ENCODE measurements at places on chromosomes 2 and 18.

DNA sequence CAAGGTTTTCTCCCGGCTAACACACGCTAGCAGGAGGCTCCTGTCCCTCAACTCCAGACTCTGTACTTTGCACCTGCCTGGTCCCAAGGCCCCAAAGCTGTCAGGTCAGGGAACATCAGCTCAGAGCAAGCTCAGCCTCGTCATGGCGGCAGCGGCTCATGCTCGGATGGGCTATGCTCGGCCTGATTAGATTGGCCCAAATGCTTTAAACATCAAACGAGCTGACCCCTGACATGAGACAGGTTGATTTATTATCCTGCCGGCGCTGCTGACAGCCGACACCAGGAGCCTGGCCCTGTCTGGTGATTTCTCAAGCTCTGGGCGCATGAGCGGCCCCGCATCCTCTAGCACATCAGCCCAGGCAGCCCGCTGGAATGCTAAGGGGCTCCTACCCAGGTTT is 436.4 kb downstream of the EIPR1 start:
- no peak for DNase-seq

- DNase-seq: no peak
These were observed 203.6 kb upstream of the KYNU start for GRCh38 chr2:142673836-142674235.

DNA sequence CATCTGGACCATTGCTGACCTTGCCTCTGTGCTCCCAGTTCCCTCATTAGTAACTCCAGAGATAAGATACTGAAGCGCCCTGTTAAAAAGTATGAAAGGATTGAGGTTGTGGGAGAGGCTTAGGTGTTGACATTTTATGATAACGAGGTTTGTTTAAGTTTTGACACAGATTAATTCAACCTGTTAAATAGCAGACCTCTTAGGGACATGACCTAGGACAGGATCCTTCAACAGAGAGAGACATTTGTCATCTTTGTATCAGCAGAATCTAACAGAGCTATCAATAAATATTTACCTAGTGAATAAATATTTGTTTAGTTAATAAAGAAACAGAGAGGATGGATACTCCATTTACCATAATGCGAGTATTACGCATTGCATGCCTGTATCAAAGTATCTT is 99.5 kb downstream of the DCC start:
- no peak for DNase-seq

- no peak for DNase-seq
These were observed 11.9 kb upstream of the RPL37A start for GRCh38 chr2:216486708-216487107.

DNA sequence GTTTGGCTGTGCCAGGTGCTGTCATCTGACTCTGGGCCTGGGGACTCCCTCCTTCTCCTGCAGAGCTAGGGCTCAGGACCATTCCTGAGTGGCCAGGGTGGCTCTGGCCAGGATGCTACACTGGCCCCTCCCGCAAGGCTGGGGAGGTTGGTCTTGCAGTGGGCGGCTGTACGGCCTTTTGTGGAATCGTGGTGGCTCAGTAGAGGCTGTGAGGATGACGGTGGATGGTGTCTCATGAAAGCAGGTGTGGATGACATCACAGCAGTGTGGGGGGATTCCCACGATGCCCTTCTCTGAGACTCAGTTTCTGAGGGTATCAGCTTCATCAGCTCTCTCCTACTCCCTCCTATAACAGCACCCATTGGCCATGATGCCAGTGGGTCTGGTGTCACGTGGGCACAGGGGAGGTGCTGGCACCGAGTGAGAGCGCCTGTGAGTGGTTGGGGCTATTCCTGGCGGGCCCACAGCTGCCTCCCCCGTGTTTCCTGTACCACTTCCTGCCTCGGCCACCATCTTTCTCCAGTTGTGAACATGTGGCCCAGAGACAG is 144.2 kb upstream of the HDAC4 start:
- peak; percentile 47 for DNase-seq

DNA sequence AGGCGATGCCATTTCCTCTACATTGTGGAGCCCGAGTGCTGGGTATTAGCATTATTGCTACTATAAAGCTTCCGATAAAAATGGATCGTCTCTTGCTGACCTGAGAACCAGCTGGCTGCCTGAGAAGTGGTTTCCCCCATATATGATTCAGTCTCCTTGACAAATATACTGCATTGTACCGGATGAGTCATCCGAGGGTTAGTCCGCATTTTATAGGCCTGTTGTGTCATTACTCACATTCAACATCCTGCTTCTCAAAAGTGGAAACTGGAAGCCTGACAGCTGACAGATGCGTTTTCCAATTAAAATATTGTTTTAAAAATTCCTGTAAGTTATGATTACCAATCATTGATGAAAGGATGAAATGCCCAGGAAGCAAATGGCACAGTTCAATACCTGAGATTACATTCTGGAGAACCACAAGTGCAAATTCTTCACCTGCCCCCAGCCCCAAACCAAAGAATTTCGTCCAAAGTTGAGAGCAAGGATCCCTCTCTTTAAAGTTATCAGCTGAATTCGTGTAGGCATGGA is 65.7 kb downstream of the SPRED2 start:
- no peak for DNase-seq

GRCh38 chr2:101124643-101125366 is 26.4 kb downstream of the TBC1D8 start:
- no peak for DNase-seq

DNA sequence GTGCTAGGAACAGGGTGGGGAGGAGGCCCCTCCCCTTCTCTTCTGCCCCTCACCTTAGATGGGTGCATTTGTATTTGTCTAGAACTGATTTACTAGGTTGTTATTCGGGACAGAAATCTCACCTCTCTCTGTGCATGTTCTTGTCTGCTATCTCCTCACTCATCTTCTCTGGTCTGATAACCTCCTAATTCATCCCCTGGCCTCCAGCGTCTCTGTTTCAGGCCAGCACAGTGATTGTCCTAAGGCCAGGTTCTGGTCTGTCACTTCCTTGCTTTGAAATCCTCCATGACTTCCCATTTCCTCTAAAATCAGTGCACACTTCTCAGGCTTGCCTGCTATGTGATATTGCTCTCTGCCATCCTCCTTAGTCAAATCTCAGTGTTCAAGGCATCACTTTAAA is 58.4 kb downstream of the CELF4 start:
- no peak for DNase-seq

DNA sequence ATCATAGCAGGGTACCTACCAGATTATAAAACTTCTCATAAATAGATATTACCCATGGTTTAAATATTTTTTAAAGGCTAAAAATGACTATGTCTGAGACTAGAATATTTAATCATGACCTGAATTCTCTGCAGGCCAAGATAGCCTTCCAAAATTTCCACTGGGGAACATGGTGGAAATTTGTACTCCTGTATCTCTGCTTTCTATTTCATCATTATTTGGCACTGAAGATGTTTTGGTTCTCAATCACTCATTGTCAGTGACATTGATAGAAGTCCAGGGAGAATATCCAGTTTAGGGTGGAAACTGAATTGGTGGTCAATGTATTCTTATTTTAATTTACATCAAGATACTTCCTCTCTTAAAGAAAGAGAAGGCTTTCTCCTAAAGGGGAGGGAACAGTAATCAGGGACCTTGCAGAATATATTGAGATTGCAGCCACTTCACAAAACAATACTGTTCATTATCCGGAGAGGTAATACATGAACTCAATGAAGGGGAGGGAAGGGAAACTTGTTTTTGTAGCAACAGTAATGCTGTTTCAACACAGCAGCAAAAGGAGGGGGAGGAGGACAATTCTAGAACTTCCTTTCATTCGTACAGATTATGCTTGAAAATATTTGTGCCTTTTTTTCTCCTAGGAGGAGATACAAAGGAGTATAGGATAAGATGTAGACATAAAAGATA is 34.1 kb downstream of the EEF1B2 start:
- no peak for DNase-seq

GRCh38 chr2:143718745-143719144 is 589.5 kb downstream of the ARHGAP15 start:
- DNase-seq: no peak

DNA sequence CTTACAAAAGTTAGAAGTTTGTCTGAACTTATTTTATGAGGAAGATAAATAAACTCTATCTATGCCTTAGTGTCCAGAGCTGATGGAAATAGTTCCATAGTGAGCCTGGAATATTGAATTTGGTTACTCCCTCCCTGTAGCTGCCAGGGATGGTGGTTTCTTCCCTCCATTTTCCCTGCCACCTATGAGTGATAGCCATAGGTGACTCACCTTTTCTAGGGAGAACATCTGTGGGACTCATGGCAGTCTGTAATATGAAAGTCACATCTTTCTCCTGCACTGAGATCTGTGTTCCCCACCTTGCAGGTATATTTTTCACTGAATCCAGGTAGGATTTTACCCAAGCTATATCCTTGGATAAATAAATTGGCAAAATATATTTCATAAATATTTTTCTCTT is 148.8 kb downstream of the TPGS2 start:
- no peak for DNase-seq

DNA sequence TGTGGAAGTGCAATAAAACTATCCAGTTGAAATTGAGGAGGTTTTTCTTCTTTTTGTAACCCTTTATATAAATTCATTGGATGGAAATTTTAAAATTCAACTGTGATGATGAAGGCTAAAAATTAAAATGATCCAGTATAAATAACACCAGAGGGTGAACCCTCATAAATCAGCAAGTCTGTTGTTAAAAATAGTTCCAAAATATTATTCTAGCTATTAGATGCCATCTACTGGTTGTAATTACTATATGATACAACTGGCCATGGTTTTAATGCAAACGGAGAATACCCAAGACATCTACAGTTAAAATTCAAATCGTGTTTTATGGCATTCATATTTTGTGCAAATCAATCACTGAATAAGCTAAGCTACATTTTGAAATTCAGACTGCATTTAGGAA is 53.8 kb downstream of the TMEM200C start:
- no peak for DNase-seq

GRCh38 chr2:55459714-55460274 is 40.1 kb upstream of the CCDC88A start:
- DNase-seq: no peak

DNA sequence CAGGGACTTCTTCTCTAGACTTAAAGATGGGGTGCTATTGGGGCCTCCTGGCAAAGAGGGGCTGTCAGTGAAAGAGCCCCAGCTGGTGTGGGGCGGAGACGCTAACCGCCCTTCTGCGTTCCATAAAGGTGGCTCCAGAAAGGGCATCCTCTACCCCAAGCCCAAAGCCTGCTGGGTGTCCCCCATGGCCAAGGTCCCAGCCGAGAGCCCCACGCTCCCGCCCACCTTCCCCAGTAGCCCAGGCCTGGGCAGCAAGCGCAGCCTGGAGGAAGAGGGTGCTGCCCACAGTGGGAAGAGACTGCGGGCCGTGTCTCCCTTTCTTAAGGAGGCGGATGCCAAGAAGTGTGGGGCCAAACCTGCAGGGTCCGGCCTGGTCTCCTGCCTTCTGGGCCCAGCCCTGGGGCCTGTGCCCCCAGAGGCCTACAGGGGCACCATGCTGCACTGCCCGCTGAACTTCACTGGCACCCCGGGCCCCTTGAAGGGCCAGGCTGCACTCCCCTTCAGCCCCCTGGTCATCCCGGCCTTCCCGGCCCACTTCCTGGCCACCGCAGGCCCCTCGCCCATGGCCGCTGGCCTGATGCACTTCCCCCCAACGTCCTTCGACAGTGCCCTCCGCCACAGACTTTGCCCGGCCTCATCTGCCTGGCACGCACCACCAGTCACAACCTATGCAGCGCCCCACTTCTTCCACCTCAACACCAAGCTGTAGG is 15.2 kb downstream of the ARID5A start:
- DNase-seq: no peak
